WERI-Rb-1 (cell line): ENCODE measurements at places on chromosomes 6 and 20.
A peak's percentile ranks its signal among the peaks of the same experiment; 100 is the strongest.

DNA sequence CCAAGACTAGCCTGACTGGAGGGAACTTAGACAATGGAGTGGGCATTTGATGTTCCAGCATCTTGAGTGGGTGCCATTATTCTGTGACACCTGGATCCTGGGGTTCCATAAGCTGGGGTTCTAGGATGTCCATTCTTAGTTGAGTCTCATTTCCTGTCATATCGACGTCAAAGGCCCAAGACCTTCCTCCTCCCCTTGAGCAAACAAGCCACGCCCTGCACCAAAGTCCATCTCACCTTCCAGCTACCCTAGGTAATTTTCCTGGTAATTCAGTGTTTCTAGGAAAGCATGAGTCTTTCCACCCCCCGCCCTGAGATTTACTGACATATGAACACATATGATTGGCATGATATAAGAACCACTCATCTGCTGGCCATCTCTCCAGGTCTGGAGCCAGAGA is at the start of gene TRIM40:
TSS of gene TRIM40 (plus strand) at position 384 of the 400 bp plus-strand sequence. CDS start 897 bp downstream, outside the sequence.
- DNase-seq, result no peak

DNA sequence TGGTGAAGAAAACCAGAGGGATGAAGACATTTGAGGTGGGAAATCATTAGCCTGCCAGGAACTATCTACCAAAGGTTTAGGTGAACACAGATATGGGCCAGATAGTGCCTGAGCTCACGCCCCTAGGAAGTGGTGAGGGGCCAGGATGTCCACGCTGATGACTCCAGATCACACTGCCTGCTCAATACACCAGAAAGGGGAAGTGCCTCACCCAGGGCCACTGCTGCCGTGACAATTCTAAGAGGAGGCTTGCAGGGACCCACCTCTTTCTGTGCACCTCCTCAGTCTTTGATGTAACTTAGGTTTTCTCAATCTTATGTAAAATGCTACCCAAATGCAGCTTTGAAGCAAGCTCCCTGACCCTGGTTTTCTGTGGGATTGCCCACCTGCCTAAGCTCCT is 5.4 kb upstream of the RAB44 start:
- DNase-seq, result no peak

DNA sequence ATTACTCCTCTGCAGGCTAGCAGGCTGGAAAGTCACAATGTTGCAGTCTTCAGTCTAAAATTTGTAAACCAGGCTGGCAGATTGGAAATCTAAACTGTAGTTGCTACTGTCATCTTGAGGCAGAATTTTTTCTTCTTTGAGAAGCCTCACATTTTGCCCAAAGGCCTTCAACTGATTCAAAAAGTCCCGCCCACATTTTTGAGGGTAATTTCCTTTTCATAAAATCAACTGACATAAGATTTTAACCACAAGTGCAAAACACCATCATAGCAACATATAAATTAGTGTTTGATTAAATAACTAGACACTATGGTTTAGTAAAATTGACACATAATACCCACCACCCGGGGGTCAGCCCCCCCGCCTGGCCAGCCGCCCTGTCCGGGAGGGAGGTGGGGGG is 28.4 kb downstream of the HLA-C start:
- no peak for DNase-seq

GRCh38 chr6:113591896-113592827 is 265.0 kb upstream of the MARCKS start:
- DNase-seq, result no peak

GRCh38 chr6:119643876-119644275 is 294.3 kb upstream of the MAN1A1 start:
- DNase-seq, result no peak

- peak; percentile 12 for DNase-seq
These were observed 57.6 kb downstream of the IMPG1 start for GRCh38 chr6:76014626-76015530.

DNA sequence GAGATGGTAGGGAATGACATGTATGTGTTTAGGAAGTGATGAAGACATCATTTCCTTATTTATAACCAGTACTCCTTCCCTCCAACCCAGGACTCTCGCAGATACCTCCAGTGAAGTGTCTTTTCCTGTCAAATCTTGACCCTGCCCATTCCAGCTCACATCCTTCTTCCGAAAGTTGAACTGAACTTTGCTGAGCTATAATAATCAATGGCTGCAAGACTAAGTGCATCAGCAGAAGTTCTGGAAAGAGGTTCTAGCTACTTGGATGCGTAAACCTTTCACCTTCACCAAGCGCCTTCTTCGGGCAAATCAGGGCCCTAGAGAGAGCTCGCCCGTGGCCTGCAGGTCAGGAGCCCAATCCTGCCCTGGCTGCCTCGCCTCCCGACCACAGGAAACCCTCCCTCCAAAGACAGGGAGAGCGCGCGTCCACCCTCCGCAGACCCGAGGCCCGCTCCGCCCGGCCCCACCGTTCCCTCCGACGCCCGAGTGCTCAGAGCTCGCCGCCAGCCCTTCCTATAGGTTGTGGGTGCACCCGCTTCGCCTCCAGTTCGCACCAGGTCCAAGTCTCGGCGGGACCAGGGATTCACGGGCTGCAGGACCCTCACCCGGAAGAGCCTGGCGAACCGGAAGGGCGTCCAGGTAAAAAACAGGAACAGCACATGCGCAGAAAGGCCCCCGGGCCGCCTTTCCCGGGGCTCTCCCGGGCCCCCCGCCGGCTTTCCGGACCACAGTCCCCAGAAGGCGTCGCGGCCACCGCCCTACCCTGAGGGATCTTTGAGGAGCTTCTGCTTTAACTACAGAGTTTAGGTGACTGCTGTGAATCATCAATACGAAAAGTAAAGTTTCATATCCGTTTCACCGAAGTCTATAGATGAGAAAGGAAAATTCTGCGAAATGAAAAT is at the start of gene ZNF334:
TSS of gene ZNF334 (minus strand) at position 617 of the 902 bp plus-strand sequence. CDS start 1,457 bp downstream, outside the sequence.
- DNase-seq, result peak; percentile 91

GRCh38 chr20:39042279-39043150 is 80.4 kb downstream of the DHX35 start:
- no peak for DNase-seq

DNA sequence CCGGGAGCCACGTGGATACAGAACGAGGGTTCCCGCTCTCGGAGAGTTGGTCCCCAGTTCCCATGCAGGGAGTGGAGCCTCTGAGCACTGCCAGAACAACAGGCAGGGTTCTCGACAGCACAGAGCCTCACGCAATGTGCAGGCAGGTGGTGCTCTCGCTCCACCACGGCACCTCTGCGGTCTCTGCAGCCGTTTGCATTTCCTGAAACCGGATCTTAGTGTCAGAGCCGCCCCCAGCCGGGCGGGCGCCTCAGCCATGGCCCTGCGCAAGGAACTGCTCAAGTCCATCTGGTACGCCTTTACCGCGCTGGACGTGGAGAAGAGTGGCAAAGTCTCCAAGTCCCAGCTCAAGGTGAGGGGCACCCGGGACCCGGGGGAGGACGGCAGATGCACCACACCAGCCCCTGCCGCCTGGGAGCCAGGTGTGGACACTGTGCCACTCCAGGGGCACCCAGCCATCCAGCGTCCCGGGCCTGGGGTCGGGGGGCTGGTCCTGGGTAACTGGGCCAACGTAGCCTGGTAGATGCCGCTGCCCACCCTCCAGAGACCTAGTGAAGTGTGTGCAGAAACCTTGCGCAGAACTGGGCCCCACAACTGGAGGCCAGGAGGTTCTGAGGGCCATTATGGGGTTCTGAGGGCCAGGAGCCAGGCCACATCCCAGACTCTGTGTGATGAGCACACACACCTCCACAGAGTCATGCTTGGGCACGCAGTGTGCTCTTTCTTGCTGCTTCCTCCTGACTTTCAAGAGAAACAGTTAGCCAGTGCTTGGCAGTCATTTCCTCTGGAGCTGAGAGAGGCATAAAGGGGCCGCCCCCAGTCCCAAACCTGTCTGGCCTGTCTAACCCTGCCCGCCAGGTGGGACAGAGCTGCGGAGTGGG is at the start of gene DEF6:
TSS of gene DEF6 (plus strand) at position 218 of the 881 bp plus-strand sequence. CDS start at position 257, 39 bp downstream.
- DNase-seq, result peak; percentile 97

GRCh38 chr6:89997456-89998445 is 103.5 kb downstream of the GJA10 start:
- no peak for DNase-seq

DNA sequence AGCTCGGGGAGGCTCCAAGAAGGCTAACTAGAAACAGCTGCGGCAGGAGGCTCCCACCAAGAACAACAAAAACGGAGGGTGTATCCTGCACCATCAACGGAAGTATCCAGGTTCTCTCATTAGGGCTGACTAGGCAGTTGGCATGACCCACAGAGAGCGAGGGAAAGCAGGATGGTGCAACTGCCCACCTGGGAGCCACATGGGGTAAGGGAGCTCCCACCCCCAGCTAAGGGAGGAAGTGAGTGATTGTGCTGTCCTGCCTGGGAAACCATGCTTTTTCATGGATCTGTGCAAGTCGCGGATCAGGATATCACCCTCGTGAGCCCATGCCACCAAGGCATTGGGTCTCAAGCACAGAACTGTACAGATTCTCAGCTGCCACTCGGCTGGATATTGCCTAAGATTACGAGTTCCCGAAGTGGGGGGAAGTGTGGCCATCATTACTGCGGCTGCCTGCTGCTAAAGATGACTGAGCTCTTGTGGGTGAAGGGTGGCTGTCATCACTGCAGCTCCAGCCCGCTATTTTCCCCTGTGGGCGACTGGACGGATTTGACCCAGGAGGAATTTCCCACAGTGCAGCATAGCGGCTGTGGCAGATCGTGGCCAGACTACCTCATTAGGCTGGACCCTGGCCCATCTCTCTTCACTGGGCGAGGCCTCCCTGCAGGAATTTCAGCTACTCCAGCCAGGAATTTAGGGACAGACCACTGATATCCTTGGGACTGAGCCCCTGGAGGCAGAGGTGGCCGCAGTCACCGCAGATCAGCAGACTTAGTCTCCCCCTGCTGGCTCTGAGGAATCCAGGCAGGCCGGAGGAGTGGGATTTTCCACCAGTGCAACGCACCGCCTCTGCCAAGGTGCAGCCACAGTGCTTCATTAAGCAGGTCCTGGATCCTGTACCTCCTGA is 515.7 kb downstream of the FRK start:
- peak; percentile 36 for DNase-seq

- DNase-seq, result no peak
These were observed 48.2 kb upstream of the TENT5A start for GRCh38 chr6:81800666-81801065.

GRCh38 chr6:108222064-108222463 is 38.8 kb downstream of the SNX3 start:
- DNase-seq, result no peak

DNA sequence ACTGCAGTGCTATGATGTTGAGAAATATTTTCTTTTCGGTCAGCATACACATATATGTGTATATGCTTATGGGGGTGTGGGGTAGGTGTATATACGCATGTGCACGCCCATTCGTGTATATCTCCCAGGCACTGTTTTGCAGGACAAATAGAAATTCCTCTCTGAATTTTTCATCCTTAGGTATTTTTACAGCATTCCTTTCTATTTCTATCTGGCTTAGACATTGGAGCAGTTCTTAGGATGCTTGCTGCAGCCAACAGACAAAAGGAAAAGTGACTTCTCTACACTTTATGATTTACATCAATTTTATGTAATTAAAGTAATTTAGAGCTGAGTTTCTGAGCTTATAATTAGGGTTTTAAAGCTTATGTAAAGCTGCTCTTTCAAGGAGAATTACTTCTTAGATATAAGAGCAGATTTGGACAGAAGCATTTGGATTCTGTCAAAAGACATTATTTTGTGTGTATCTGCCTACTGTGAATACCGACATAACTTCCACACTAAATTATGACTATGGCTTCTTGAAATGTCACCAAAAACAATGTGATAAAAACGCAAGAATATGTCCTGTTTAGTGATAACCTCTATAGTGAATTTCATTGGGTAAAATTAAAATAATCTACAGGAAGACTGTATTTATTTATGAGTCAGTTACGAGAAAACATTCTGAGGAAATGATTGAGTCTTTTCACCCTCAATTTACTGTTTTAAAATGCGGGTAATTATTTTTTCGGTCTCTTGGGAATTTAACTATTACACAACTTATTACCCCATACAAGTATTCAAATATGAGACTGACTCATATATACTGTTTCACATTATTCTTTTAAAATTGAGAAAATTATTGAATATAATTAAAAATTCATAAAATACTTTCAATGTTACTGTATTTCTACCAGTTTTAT is 21.3 kb upstream of the CEP43 start:
- DNase-seq, result no peak

DNA sequence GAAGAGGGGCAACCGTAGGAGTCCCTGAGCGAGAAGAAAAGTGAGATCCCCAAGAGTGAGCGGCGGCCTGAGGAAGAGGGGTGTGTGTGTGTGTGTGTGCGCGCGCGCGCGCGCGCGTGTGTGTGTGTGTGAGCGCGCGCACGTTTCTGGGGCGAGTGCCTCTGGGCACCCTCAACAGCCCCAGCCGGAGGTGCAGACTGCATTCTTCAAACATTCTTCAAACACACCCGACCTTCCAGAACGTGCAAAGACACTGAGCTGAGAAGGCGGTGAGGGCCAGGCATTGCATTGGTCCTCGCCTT is 76.2 kb upstream of the FOXP4 start:
- DNase-seq, result no peak

- no peak for DNase-seq
These were observed 68.9 kb downstream of the GINS1 start for GRCh38 chr20:25476106-25477013.

- DNase-seq, result no peak
These were observed 16.0 kb downstream of the PDE10A start for GRCh38 chr6:165647041-165647440.

GRCh38 chr6:106272287-106272686 is 53.3 kb downstream of the ATG5 start:
- DNase-seq, result no peak

- no peak for DNase-seq
These were observed 45.4 kb downstream of the TPBG start for GRCh38 chr6:82408952-82409431.

- no peak for DNase-seq
These were observed 8.8 kb downstream of the HSF2 start for GRCh38 chr6:122408240-122408639.

GRCh38 chr6:107032051-107032450 is 4.1 kb downstream of the MTRES1 start:
- DNase-seq, result no peak

- DNase-seq, result no peak
These were observed 13.2 kb upstream of the SALL4 start for GRCh38 chr20:51815383-51816076.

- DNase-seq, result peak; percentile 21
These were observed 59.7 kb upstream of the SAMD3 start for GRCh38 chr6:130282234-130282995.

GRCh38 chr6:74248966-74249365 is 553.0 kb downstream of the CD109 start:
- no peak for DNase-seq

- no peak for DNase-seq
These were observed 162.4 kb downstream of the ID4 start for GRCh38 chr6:19999319-20000191.

GRCh38 chr20:52031563-52032303 is 159.8 kb downstream of the ZFP64 start:
- no peak for DNase-seq

DNA sequence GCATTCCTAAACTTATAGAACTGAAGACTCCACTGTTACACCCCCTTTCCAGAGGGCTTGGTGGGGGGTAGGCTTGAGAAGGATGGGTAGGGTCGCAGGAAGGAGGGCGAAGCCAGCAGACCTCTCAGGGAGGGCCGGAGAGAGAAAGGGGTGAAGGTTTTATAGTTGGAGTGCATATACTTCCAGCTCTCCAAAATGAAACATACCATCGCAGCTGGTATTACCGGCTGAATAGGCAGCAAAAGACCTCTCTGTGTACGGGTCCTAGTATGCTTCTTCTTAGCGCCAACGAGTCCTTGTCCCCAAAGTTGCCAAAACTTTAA is 1.0 kb upstream of the VGLL2 start:
- no peak for DNase-seq

GRCh38 chr6:112432853-112433252 is 85.7 kb downstream of the RFPL4B start:
- no peak for DNase-seq
